ENCODE measurements at places on chromosomes 13 and 19.

- no peak for DNase-seq
These were observed 9.6 kb upstream of the PRKD2 start for GRCh38 chr19:46726551-46726950.

- no peak for DNase-seq
These were observed 12.1 kb downstream of the CEBPA start for GRCh38 chr19:33290082-33290815.

- DNase-seq, result no peak
These were observed 19.7 kb downstream of the ZNF567 start for GRCh38 chr19:36707134-36707533.

GRCh38 chr19:6723108-6723618 lies 2.7 kb upstream of the C3 start:
- no peak for DNase-seq

DNA sequence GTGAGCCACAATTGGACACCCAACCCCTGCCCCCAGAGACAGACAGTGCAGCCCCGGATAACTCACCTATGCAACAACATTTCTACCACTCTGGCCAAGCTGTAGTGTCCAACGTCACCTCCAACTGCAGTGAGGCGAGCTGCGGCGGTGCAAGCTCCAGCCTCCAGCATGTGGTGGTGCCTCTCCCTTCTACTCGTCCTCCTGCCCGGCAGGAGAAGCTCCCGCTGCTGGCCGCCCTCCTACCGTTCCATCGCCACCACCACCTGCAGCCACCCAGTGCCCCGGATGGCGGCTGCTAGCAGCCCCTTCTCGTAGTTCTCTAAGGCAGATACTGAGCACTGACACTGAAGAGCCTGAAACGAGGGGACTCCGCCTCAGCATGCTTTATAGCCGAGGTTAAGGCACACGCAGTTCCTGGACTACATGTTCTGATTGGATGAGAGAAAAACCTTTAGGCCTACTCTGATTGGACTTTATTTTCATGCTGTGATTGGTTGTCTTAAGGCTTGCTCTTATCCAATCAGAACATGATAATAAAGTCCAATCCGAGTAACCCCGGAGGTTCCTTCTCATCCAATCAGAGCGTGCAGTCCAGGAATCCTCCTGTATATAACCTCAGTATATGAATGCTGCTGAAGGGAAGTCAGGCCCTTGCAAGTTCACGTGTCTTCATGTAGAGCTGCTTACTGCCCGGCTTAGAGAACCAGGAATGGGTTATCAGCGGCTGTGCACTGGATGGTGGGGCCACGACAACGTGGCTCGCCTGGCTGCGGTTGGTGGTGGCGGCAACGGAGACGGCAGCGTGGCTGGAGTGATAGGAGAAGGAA lies 63.5 kb downstream of the TUBA3C start:
- DNase-seq, result no peak

GRCh38 chr13:71864094-71864985 lies 2.7 kb downstream of the DACH1 start:
- DNase-seq, result no peak

DNA sequence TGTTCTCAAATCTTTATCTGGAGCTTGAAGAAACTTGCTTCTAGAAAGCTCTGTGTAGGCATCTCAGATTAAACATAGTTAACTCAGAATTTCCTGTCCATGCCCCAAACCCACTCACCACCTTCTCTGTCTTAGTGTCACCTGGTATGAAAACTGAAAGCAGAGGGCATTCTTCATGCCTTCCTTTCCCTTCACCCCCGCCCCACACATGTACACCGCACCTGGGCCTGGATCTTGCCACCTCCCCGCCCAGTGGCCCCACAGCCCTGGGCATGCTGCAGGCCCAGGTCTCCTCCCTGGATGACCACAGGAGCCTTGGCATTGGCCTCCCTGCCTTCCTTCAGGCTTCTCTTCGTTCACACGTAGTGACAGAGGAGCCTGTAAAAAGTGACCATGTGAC lies 15.8 kb downstream of the CFAP97D2 start:
- no peak for DNase-seq

DNA sequence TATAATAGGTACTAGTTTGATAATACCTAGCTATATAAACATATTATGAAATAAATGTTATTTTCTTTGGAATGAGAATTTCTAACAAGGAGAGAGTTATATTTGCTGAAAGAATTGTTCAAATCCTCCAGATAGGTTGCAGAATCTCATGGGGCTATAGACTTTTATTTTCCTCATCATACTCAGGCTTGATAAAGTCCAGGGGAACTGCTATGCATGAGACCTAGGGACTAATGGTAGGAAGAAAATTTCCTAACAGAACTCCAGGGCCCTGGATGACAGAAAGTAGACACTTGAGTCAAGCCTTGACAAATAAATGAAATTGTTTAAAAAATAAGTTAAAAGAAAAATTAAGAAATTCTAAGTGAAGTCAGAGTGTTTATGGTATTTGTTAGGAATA lies 138.5 kb upstream of the DACH1 start:
- DNase-seq, result no peak

- DNase-seq, result no peak
These were observed 39.6 kb downstream of the NUMBL start for GRCh38 chr19:40650749-40651305.

GRCh38 chr19:55457683-55458457 lies 3.6 kb downstream of the ISOC2 start:
- no peak for DNase-seq

- DNase-seq, result no peak
These were observed 138.4 kb downstream of the UQCRFS1 start for GRCh38 chr19:29074579-29074978.

GRCh38 chr13:98691360-98691759 lies 61.1 kb downstream of the SLC15A1 start:
- no peak for DNase-seq

- no peak for DNase-seq
These were observed 139.7 kb downstream of the SLITRK6 start for GRCh38 chr13:85659493-85659892.

GRCh38 chr19:51094696-51095279 lies 12.1 kb upstream of the KLK14 start:
- peak; percentile 13 for DNase-seq

- peak; percentile 99 for DNase-seq
These were observed at the start of gene HNRNPL for GRCh38 chr19:38849860-38850435. Gene HNRNPL, minus strand, starts transcription at chr19:38849986. Its CDS starts 20 bp downstream, at chr19:38849966.

- DNase-seq, result no peak
These were observed 1.1 kb downstream of the ARHGAP35 start for GRCh38 chr19:46861691-46862502.

- no peak for DNase-seq
These were observed 2.7 kb downstream of the CYTH2 start for GRCh38 chr19:48471836-48472235.

DNA sequence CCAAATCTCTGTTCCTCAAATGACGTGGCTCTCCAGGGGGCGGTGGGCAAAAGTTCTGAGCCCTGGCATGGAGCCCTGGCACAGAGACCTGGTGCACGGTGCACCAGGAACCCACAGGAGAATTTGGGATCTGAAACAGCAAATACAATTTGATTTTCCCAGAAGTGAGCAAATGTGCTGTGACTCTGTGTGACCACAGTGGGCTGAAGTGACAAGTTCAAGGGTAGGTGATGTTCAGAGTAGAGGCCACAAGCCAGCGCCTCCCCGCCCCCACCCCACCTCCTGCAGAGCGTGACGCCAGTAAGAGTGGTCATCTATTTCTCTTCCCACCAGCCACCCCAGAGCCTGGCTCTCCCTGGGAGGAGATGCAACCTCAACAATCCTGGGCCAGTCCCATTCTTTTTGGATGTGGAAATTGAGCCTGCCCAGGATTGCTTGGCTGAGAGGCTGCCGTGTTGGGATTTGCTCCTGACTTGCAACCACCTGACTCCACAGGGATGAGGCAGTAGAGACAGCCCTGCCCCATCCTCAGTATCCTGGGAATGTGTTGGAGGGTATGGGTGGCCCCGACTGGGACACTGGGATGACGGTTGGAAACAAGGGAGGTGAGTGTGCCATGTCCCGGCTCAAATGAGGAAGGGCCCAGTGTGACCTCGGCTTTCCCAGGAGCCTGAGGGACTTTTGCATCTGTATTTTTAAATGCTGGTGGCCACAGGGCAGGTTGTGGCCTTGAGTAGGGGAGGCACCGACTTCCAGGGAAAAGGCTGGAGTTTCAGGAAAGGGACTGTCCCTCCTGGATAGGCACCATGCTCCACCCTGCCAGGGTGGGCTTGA lies 11.1 kb upstream of the BCL3 start:
- DNase-seq, result no peak

GRCh38 chr13:70829748-70830147 lies 721.5 kb upstream of the KLHL1 start:
- DNase-seq, result no peak

GRCh38 chr13:84896128-84896527 lies 903.1 kb downstream of the SLITRK6 start:
- no peak for DNase-seq

GRCh38 chr13:48896312-48896711 lies 79.4 kb upstream of the FNDC3A start:
- no peak for DNase-seq

All from activated T-helper 9 cell treated with anti-CD3 and anti-CD28 coated beads, Interleukin-2, amount 50 U/mL, for 16 hours (primary cell).